ENCODE measurements at places on chromosomes 4 and X.

DNA sequence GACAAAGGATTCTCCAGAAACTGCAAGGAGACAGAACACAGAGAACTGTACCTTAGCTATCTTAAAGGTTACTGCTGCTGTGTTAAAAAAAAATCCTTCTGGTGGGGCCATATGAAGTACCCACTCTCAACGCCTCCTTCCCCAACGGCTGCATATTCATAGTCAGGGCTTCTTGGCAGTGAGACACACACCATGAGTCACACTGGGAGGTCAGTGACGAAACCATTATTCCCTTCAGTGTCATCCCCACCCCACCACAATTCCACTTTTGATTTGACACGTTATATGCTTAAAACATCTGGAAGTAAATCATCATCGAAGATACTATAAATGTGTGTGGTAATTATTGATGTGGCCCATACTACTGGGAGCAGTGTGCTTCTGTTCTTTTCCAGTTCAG lies 271.5 kb downstream of the LDB2 start:
- DNase-seq: no peak

- DNase-seq: no peak
These were observed 7.6 kb downstream of the SLC25A14 start for GRCh38 chrX:130347321-130347720.

- no peak for DNase-seq
These were observed 123.6 kb downstream of the STAG2 start for GRCh38 chrX:124085063-124085462.

- no peak for DNase-seq
These were observed 265.4 kb downstream of the RAPGEF2 start for GRCh38 chr4:159368320-159368719.

GRCh38 chr4:70392057-70392776 lies 5.5 kb upstream of the OPRPN start:
- no peak for DNase-seq

DNA sequence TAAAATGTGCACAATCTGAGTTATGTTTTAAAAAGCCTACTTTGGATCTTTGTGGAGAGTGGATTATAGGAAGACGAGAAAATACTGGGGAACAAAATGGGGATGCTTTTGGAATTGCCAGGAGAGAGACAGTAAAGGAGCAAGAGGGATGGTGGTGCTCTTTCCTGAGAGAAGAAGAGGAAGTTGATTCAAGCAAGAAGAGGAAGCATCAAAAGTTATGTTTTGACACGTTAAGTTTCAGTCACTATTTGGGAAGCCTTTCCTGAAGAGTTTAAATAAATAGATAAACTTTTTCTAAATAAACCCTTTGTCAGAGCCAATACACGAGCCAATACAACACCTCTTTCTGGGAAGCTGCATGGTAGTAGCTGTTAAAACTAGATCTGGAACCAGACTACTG lies 394.1 kb downstream of the GALNTL6 start:
- no peak for DNase-seq

GRCh38 chrX:115400960-115401359 lies 111.4 kb downstream of the LUZP4 start:
- no peak for DNase-seq

DNA sequence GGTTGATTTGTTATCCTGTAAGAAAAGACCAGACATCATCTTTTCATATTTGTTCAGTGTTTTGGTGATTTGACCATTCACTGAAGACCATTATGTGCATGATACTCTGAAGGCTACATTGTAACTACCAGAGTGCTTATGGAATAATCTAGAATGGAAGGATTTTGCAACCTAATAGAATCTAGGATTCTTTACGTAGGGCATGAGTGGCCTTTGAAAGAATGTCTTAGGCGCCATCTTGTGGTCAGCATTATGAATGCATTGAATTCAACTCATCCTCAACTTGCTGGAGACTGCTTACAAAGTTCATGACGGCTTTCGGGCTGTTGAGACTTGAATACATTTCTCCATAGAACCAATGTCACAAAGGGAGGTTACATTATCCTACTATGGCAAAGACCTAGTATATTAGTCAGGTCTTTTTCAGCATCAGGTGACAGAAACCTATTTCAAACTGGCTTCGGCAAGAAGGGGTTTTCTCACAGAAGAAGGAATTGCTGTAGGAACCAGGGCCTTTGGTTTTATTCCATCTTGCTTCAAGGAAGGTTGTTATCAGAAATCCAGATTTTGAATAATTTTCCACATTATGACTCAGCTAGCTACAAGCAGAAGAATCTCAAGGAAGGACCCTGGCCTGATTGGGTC lies 104.1 kb downstream of the GPAT3 start:
- peak; percentile 38 for DNase-seq

GRCh38 chrX:130716346-130716745 lies 186.7 kb downstream of the ENOX2 start:
- peak; percentile 52 for DNase-seq

DNA sequence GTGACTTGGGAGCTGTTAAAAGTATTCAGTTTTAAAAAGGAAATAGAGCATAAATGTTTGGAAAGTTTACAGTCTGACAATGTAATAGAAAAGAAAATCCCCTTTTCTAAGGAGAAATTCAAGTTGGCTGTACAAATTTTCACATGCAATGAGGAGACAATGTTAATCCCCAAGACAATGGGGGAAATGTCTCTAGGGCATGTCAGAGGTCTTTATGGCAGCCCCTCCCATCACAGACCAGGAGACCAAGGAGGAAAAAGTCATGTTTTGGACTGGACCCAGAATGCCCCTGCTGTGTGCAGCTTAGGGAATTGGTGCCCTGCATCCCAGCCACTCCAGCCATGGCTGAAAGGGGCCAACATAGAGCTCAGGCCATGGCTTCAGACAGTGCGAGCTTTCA lies 831.1 kb upstream of the ADGRL3 start:
- no peak for DNase-seq

GRCh38 chrX:42941671-42942070 lies 163.7 kb upstream of the PPP1R2C start:
- DNase-seq: no peak

- DNase-seq: no peak
These were observed 40.2 kb downstream of the KDM5C start for GRCh38 chrX:53184836-53185235.

GRCh38 chr4:103156106-103156505 lies 42.0 kb downstream of the CENPE start:
- DNase-seq: no peak

DNA sequence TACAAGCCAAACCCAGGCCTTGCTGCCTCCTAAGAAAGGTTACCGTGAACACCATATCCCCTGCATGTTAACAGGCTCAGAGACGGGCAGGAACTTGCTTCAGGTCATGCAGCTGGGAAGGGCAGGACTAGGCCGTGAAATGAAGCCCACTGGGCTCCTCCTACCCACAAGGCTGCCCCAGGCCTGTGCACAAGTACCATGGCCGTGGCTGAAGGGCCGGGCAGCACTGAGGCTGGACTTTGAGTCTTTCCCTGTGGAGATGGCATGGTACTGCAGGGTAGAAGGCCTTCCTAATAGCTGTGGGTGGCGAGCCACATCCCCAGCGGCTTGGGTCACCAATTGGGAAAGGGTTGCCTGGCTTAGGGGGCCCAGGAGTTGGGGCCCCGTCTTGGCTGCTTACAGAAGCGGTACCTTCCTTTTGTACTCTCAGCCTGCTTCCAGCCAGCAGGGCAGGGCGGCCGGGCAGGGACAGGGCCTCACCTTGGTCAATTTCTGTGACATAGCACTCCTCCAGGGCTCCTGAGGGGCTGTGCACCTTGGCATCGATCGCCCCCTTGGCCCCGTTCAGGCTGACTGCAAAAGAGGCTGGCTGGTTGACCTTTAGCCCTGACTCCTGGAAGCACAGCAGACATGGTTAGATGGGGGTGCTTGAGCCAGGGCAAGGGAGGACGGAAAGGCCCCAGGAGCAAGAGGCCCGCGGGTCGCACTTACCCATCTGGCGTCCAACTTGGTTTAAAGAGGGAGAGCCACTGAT lies 23.8 kb downstream of the FLNA start:
- no peak for DNase-seq

DNA sequence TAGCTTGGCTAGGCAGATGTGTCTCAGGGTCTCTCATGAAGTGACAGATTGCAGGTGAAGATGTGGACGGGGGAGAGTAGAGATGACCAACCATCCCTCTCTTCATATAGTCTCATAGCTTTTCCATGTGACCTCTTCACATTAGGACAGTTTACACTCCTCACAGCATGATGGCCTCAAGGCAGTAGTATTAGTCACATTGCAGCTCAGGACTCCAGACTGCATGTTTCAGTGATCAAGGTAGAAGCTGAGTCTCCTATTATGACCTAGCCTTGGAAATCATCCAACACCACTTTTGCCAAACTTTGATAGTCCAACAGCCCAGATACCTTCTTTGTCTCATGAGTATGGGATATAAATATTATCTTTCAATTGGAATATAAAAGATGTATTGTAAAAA lies 147.7 kb downstream of the GASK1B start:
- no peak for DNase-seq

DNA sequence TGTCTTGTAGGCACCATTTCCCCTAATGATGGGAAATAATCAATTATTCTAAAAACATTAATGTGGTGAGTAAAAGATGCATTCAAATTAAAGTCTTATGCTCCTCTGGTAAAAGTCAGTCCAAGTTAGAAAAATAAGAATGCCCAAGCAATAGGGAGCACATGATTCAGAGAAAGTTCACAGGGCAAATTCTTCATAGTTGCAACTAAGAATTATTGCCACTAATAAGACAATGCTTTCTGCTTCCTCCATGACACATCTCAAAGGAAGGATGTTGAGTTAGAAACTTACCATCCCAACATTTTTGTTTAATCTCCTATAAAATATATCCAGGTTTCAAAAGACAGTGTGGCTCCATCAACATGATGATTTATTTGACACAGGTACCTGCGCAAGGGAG lies 26.3 kb downstream of the PHOX2B start:
- DNase-seq: no peak

DNA sequence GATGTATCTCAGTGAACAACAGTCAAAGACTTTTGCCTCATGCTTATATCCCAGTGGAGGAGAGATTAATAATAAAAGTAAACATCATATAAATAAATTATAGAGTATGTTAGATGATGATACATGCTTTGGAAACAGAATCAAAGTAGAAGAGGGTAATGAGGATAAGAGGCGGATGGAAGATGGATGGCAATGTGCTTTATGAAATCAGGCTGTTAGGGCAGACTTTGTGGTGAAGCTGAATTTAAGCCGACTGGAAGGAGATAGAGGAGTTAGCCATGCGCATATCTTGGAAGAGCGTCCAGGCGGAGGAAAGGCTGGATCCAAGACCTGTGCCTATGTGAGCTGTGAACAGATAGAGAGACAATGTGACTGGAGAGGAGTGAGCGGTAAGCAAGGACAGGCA lies 74.9 kb upstream of the GUCY1A1 start:
- no peak for DNase-seq

GRCh38 chr4:61783050-61783449 lies 582.9 kb downstream of the ADGRL3 start:
- DNase-seq: no peak

- no peak for DNase-seq
These were observed 28.2 kb upstream of the TCEAL4 start for GRCh38 chrX:103556963-103557612.

DNA sequence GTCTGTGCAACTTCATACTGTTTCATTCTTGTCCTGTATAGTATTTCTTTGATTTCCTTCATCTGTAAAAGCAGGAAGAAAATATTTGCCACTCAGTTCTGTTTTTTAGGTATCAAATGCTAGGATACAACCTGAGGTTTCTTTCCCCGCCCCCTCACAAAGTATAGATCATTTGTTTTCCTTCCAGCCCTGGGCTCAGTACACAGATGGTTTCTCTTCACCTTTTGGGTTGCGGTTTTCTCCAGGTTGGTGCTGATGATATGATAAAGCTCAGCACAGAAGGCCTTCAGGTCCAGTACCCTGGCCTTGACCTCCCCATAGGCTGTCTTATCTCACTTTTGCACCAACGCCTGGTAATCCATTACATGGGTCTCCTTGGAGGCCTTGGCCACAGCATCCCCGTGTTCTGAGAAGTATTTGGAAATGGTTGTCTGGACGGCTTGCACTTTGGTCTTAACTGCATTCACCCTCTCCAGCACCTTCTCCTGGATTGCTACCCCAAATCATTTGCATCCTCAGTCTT lies 35.2 kb downstream of the PTTG2 start:
- no peak for DNase-seq

DNA sequence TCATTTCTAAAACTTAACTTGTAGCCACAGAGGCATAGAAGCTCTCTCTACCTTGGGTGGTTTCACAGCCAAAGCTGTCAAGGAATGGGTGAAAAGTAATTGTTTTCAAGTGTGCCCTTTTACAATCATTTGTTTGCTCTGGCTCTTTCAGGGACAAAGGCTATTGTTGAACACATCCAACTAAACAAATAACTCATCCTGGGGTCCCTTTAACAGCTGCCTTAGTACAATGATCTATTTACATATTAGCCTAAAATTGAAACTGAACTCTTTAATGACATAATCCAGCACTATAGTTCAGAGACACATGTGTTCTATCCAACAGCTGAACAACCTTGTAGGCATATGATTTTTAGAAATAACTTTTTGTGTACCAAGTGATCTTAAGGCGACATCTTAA lies 3.7 kb downstream of the HHIP start:
- DNase-seq: no peak

DNA sequence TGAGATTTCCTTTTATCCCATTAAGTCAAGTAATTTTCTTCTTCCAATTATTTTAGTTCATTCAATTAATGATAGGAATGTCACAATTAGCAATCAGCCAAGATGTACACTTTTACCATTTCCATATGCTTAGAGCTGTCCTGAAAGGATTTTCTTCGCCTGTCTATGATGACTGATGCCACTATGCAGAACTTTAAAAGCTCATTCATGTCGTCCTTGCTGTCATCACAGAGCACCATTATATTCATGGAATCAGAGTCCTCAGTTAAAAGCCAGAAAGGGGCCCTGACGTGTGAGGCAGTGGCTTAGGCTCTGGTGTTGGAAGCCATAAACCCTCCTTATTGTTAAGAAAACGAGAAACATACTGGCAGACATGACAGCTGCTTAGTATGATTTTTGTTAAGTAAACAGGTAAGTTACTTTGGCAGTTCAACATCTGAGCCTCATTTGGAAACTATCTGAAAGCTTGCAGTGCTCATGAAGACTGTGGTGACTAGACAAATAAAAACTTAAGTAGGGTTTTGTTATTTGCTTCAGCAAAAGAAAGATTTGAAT lies 73.1 kb downstream of the HHIP start:
- no peak for DNase-seq

GRCh38 chr4:71866212-71866885 lies 82.5 kb upstream of the GC start:
- DNase-seq: no peak

GRCh38 chr4:5276475-5277075 lies 225.3 kb downstream of the STK32B start:
- no peak for DNase-seq

- DNase-seq: no peak
These were observed 1820.1 kb upstream of the TENM3 start for GRCh38 chr4:180422989-180423711.

- no peak for DNase-seq
These were observed 185.9 kb downstream of the SHROOM3 start for GRCh38 chr4:76620723-76621468.

DNA sequence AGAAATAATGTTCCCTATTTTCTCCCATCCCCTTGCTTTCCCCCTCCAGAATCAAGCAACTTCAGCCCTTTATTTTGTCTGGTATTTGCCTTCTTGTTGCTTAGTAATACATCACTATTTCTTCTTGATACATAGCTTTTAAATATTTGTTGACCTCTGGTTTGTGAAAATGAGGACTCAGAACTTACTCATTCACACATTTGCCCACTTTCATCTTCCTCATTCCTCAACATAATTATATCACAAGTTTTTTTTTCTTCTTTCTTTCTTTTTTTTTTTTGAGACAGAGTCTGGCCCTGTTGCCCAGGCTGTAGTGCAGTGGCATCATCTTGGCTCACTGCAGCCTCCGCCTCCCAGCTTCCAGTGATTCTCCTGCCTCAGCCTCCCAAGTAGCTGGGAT lies 28.9 kb upstream of the NDUFC1 start:
- DNase-seq: no peak
